NCI-H446 treated with DMSO at 0.1 percent for 48 hours (cell line): ENCODE measurements at places on chromosomes 7 and 10.

DNA sequence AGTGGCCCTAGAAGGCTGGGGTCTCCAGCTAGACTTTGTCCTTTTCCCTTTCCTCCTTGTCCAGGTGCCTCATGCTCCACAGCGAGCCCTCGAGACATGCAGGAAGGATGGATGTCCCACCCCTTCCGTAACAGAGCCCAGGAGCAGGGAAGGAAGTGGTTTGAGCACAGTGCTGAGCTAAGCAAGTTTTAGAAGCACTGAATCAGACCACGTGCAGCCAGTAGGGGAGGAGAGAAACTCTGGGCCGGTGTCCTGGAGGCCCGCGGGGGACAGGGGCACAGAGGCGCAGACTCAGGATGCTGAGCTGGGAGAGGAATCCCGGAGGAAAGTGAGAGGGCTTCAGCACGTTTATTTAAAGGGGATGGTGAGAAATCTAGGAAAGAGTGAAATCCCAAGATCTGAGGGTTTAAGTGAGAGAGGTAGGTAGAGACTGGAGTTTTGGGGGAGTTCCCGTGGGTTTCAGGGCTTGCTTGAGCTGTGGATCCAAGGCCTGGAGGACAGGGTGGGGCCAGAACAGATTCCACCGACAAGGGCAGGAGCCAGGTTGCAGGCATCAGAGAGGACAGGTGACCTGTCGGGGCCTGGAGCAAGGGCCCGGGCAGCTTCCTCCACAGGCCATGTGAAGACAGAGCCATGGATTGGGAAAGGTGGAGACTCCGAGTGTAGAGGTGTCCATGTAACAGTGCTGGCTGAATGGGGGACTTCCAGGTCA, 4.4 kb upstream of the IRF5 start:
- DNase-seq, result no peak

DNA sequence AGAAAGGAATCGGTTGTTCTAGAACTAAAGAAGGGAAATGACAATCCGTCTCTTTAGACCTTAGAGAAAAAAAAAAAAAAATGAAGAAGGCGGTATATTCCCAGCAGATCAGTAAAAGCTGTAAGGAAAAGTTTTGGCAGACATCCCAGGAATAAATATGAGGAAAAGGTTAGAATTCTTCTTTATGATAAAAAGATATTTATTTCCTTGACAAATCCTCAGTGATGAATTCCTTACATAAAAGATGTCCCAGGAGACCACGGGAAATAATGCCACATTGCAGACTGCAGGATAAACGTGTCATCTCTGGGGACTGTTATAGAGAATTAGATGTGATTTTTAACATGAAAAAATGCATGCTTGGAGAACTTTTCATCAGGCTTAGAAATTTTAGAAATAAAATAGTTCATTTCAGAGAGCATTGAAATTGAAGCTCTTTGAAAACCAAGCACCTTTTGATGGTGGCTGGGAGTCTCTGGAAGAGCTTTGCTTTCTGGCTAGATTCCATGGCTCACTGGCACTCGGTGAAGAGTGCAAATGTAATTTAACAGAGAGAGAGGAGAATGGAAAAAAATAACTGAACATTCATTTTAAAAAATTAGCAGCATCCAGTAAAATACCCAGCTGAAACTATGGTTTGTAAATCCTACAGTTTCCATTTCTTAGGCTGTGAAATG, 98.2 kb downstream of the PRPF18 start:
- no peak for DNase-seq

GRCh38 chr10:109178591-109178990, 744.7 kb downstream of the XPNPEP1 start:
- no peak for DNase-seq

DNA sequence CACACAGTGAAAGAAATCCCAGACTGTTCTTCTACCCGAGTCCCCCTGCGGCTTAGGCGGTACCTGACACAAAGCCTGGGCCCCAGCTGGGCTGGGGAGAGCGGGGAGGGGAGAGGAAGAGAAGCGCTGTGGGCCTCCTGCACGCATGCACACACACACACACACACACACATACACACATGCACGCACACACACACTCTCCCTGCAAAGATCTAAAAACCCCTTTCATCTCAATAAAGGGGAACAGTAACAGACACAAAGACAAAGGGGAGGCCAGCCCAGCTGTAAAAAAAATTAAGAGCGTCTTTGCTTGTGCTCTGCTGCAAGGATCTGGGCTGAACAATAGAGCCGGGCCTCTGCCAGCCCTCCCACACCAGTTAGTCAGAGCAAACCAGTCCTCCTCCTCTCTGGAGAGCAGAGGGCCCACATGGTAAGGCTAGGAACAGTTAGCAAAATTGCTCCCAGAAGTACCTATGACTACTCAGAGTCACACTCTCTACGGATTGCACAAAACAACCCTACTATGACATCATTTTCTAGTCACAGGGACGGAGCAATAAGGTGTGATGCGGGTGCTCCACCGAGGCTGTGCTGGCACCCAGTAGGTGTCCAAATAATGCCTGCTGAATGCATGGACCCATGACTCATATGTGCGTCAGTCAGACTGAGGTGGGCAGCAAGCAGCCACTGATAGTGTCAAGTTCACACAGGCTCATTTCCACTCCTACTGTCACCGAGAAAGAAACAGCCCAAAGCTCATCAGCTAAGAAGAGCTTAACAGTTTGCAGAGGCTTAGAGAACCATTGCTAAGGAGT, 9.2 kb downstream of the ITPRIP start:
- no peak for DNase-seq

DNA sequence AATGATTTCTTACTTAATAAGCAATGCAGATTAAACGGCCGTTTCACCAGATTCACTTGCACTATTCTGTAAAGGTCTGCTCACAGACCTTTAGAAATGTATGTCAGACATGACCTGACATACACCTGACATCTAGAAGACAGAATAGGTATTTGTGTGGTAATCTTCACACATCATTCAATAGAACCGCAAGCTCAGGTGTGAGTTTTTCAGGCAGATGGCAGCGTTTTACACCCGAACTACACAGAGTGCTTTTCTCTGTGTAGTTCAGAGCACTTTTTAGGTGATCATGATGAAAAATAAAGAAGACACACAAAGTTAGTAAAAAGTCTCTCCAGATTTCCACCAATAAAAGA, 63.2 kb downstream of the PRKCQ start:
- DNase-seq, result no peak

DNA sequence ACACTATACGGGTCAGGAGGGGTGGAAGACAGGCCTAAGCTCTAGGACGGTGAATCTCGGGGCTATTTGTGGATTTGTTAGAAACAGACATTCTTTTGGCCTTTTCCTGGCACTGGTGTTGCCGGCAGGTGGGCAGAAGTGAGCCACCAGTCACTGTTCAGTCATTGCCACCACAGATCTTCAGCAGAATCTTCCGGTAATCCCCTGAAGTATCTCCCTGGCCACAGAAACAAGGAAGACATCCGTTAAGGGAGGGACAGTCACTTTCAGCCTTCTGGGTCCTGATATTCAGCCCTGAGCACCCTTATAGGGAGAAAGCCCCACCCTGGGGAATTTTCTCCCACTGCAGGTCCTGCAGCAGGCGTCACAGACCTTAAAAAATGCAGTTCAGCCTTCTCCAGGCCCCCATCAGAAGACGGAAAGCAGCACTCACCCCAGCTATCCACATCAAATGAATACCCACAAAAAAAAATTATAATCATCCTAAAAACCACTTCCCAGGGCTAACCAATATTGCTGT, 23.2 kb downstream of the PLAC9 start:
- DNase-seq, result no peak

GRCh38 chr7:43431020-43431595, 151.8 kb upstream of the STK17A start:
- no peak for DNase-seq

GRCh38 chr7:98869027-98869596, 702 bp downstream of the TMEM130 start:
- no peak for DNase-seq

GRCh38 chr7:17971411-17971810, 31.1 kb upstream of the SNX13 start:
- DNase-seq, result no peak

DNA sequence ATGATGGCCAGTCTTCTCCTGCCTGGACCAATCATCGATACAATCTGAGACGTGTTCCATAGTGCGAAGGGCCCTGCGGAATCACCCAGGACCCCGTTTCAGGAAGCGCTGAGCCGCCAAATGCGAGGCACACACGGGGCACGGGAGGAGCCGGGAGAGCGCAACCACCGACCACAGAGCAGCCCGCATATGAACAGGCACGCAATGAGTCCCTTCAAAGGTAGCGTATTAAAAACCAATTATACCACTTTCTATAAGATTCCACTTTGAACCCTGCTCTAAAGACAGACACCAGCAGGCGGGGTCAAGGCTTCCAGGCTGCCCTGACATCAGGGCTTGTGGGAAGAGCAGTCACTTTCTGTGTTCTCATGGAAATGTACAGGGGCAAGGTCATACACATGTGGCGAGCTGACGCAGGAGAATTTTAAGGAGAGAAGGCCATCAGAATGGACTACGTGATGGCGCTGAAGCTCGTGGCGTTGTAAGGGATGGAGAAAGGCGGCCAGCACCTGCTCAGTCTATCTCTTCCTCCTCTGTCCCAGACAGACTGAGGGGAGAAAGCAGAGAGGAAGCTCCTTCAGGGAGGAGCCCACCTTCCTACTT, 46.2 kb downstream of the AMZ1 start:
- no peak for DNase-seq

GRCh38 chr7:158365267-158365666, 222.4 kb downstream of the PTPRN2 start:
- no peak for DNase-seq

- no peak for DNase-seq
Measured at GRCh38 chr10:17235136-17235535, 7.1 kb downstream of the VIM start.
